Activated CD4-positive, alpha-beta memory T cell treated with anti-CD3 and anti-CD28 coated beads for 36 hours (primary cell): ENCODE measurements at places on chromosomes 12 and 14. TPM values are rescaled to one million over a fixed set of nuclear protein-coding genes. Genes with fewer than 3 reads are reported as not detected.

Gene AQP2
- not detected for total RNA-seq

Gene EMP1
- total RNA-seq, result 57.3 TPM

Gene RBP5
- total RNA-seq, result 0.21 TPM

Gene GYS2
- not detected for total RNA-seq

Gene CS
- total RNA-seq, result 304 TPM

Gene TAS2R19
- total RNA-seq, result 0.93 TPM

Gene L2HGDH
- total RNA-seq, result 15.0 TPM

Gene TUNAR
- total RNA-seq, result not detected

Gene DNAI7
- 0.10 TPM for total RNA-seq

Gene ANKRD33
- total RNA-seq, result not detected

Gene TC2N
- total RNA-seq, result 46.6 TPM

Gene MYF5
- total RNA-seq, result not detected

Gene LRTM2
- not detected for total RNA-seq

Gene CEBPE
- total RNA-seq, result 0.19 TPM

Gene FGD4
- total RNA-seq, result 0.22 TPM

Gene GPR68
- total RNA-seq, result 6.5 TPM

Gene NTF3
- total RNA-seq, result not detected

Gene ZNF705A
- not detected for total RNA-seq

Gene SYCP3
- 0.07 TPM for total RNA-seq

Gene SLC2A14
- 8.0 TPM for total RNA-seq

Gene ST8SIA1
- 9.6 TPM for total RNA-seq

Gene SCFD1
- 56.5 TPM for total RNA-seq

Gene CD4
- 290 TPM for total RNA-seq

Gene CYP46A1
- total RNA-seq, result 0.19 TPM

Gene DPF3
- 0.39 TPM for total RNA-seq

Gene KRT85
- not detected for total RNA-seq

Gene TMEM119
- total RNA-seq, result 0.24 TPM

Gene POU6F1
- 12.4 TPM for total RNA-seq

Gene SIRT4
- 1.8 TPM for total RNA-seq

Gene MLXIP
- 19.6 TPM for total RNA-seq
